ENCODE measurements at places on chromosomes 12 and 14.

- DNase-seq, result no peak
Measured at GRCh38 chr14:75406856-75407255, 21.0 kb upstream of the JDP2 start.

- DNase-seq, result no peak
Measured at GRCh38 chr14:36591482-36591881, 9.1 kb upstream of the NKX2-8 start.

DNA sequence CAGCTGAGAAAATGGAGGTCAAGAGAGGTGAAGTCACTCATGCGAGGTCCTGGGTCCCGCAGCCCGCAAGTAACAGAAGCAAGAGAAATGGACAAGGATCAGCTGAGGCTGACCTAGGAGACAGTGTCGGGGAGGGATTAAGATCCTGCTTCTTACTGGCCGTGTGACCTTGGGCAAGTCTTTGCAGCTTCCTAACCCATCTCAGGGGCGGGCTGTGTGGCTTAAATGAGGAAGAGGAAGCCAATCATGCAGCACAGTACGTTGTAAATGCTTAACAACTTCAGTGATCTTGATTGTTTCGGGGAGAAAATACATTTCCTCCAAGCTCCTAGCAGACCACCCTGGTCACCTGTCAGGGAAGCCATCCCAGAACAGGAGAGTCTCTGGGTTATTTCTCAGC is 7.1 kb upstream of the PGF start:
- no peak for DNase-seq

- DNase-seq, result no peak
Measured at GRCh38 chr12:32907898-32908476, 11.4 kb upstream of the PKP2 start.

- no peak for DNase-seq
Measured at GRCh38 chr14:72753044-72753710, 140.7 kb downstream of the DPF3 start.

DNA sequence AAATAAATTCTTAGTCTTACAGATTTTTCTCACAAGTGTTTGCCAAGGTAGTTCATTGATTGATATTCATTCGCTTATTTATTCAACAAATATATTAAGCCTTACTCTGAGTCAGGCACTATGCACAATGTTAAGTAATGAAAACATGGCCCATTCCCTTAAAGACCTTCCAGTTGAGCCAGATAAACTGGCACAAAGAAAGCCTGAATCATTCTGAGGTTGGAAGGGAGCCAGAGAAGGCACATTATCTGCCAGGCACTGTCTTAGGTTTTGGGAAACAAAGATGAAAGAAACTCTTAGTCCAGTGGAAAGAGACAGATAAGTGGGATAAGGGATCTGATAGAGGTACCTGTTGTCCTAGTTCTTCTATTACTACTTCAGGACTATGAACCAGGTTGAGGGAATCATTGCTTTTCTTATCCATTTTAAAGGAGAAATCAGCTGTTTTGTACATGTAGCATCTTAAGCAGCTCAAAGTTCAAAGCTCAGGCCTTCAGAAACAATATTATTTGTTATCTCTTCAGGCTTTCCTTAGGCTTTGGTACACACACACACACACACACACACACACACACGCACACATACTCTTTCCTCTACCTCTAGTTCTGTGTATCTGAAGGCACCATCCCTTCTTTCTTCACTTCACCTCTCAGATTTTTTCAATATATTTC is 27.0 kb downstream of the PDE6H start:
- no peak for DNase-seq

GRCh38 chr12:41681898-41682297 is 462.8 kb downstream of the GXYLT1 start:
- no peak for DNase-seq

- no peak for DNase-seq
Measured at GRCh38 chr14:51684760-51685159, 33.0 kb downstream of the FRMD6 start.

- no peak for DNase-seq
Measured at GRCh38 chr12:32698285-32698684, 19.2 kb downstream of the DNM1L start.

GRCh38 chr12:111168009-111168900 is 200.6 kb downstream of the PHETA1 start:
- DNase-seq, result no peak

GRCh38 chr14:77260631-77261030 is 10.4 kb downstream of the NGB start:
- DNase-seq, result no peak

- DNase-seq, result peak; percentile 24
Measured at GRCh38 chr14:81831128-81831820, 297.6 kb upstream of the SEL1L start.

DNA sequence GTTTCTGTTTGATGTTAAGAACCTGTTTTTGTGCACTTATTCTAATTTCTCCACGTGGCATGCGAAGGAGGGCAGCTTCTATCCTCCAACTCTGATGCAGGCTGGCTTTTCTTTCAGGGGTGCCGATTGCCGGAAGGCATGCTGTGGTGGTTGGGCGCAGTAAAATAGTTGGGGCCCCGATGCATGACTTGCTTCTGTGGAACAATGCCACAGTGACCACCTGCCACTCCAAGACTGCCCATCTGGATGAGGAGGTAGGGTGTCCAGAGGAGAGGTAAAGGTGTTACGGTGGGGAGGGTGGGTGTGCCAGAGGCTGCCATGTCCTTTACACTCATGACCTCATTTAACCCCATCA is 29.6 kb downstream of the MTHFD1 start:
- no peak for DNase-seq

DNA sequence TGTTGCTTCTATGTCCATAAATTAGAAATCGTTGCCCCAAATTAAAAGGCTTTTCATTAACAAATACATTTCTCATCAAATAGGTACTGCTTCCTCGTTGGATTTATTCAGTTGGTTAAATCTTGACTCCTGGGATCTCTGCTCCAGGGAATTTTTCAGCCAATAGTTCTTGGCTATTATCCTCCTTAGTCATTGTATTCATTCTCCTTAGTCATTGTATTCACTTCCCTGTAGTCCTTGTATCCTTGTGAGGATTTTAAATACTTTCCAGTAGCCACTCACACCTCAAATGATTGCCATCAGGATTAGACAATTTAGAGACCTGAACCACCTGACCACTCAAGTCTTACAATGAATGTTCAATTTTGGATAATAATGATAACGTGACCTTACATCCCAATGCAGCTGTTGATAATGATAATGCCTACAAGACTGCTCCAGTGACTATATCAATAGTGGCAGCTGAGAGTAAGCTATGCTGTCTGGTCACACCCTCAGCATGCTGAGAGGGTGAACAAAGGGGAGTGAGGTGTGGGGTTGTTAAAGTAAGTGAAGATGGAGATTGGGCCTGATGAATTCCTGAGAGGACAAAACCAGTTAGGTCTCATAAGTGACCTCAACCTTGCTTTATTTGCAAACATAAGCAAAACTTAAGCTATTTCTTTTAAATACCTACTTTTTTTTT is 193.7 kb upstream of the RTL1 start:
- DNase-seq, result no peak

DNA sequence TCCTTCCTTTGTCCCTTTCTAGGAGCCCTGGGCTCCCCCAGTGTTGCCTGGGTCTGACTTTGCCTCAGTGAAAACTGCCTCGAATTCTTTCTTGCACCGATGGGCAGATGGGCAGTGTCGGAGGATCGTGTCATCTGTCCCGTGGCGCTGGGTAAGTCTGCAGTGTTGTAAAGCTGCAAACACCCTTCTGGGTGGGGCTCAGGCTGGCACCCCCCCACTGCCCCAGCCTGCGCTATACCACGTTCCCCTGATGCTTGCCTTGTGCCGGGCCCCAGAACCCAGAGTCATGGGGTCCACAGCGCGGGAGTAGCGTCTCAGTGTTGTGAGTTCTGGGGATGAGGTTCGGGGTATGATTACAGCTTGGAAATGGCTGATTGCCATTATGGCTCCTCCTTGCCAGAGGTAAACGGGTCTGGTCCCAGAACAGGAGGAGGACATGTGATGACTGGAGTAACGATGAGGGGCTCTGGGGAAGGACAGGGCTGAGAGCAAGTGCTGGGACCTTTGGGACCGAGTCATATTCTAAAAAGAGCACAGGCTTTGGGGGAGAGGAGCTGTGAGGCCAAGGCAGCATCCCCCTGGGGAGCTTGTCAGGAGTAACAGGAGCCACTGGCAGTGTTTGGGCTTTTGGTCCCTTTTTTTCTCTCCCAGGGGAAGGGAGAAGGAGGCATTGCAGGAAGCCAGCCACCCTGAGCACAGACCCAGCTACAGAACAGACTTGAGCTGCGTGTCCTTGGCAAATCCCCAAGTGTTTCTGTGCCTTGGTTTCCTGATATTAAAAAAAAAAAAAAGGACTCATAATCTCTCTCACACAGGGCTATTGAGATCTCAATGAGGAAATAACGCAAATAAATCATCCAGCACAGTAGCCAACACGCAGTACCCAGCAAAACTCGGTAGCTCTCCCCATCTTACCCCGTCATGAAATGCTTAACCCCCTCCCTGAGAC is 4.3 kb downstream of the RTL1 start:
- no peak for DNase-seq

- DNase-seq, result no peak
Measured at GRCh38 chr14:91241863-91242262, 2.6 kb downstream of the GPR68 start.

GRCh38 chr14:36617824-36618223 is 35.4 kb upstream of the NKX2-8 start:
- DNase-seq, result no peak

GRCh38 chr12:55720894-55721444 is 776 bp downstream of the RDH5 start:
- DNase-seq, result no peak

- no peak for DNase-seq
Measured at GRCh38 chr12:97512696-97513095, 50.1 kb downstream of the RMST start.

GRCh38 chr14:35286707-35287106 is 5.5 kb upstream of the PSMA6 start:
- no peak for DNase-seq

- no peak for DNase-seq
Measured at GRCh38 chr12:86772696-86773095, 516.5 kb upstream of the MGAT4C start.

- DNase-seq, result no peak
Measured at GRCh38 chr12:56118688-56119357, 757 bp downstream of the ZC3H10 start.

DNA sequence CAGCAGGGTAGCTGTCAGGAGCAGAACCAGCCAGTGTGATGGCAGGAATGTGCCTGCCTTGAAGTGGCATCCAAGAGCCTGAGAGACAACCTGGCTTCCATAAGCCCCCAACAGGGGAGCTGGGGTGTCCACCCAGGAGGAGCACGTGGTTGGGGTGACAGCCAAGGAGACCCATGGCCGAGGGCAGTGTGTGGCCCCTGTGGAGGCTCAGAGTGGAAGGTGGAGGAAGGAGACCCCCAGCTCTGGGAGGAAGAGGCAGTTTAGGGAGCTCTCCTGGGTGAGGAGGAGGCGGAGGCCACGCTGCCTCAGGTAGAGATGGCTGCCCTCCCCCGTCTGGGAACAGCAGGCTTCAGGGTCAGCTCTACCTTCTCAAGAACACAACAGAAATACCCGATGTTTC is 147.0 kb downstream of the CALM1 start:
- no peak for DNase-seq

DNA sequence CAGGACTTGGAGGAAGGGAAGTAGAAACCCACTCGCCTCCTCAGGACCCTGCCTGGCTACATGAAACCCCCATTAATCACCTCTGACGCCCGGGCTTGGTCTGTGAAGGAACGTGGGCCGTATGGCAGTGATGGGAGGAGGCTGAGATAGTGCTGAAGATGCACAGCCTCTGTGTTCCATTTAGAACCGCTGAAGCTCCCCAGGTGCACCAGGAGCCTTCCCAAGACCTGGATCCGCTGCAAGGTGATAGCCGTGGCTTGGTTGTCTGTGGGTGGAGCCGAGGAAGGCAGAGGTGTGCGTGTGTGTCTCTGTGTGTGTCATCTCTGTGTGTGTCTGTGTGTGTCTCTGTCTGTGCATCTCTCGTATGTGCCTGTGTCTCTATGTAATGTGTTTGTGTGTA is 293.1 kb downstream of the CACNA1C start:
- DNase-seq, result no peak

DNA sequence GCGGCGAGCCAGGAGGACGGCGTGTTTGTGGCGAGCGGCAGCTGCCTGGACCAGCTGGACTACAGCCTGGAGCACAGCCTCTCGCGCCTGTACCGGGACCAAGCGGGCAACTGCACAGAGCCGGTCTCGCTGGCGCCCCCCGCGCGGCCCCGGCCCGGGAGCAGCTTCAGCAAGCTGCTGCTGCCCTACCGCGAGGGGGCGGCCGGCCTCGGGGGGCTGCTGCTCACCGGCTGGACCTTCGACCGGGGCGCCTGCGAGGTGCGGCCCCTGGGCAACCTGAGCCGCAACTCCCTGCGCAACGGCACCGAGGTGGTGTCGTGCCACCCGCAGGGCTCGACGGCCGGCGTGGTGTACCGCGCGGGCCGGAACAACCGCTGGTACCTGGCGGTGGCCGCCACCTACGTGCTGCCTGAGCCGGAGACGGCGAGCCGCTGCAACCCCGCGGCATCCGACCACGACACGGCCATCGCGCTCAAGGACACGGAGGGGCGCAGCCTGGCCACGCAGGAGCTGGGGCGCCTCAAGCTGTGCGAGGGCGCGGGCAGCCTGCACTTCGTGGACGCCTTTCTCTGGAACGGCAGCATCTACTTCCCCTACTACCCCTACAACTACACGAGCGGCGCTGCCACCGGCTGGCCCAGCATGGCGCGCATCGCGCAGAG is 873 bp downstream of the PLXNC1 start:
- DNase-seq, result peak; percentile 73

GRCh38 chr12:130880411-130880885 is 8.6 kb downstream of the RAN start:
- no peak for DNase-seq

- DNase-seq, result peak; percentile 98
Measured at GRCh38 chr12:78240827-78241226, 410.1 kb downstream of the NAV3 start.

DNA sequence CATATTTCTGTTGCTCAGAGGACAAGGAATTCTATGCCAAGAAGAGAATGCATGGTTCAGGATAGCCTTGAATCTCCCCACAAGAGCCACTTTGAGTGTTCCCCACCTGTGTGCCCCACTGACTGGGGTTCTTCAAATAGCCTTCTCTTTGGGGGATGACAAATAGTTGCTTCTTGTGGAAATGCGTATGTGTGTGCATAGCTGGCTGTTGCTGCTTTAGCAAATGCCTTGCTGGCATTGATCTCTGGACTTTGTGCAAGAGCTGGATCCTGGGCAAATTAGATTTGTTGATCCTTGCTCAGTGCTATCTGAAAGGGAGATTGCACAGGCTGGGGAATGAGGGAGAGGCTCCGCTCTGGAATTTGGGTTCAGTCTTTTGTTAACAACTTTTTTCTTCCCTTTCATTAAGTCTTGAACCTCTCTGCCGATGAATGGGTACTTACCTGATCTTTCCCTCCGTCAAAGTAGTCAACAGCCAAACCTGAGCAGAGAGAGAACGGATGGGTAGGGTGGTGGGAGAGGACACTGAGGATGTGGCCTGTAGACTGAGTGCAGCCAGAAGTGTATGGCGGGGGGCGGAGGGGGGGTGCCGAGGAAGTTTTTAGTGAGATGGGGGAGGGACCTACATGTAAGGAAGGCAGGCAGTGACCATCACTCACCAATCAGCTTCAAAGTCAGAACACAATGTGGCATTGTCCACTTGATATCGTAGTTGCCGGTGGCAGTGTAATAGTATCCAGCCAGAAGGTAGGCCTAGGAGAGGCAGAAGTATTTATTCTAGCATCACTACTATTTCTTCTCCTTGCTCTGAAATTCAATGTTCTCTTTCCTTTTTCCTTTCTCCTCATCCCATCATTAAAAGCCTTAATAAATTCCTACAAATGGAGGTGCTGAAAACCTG is 10.7 kb downstream of the EMG1 start:
- no peak for DNase-seq
